ENCODE measurements at places on chromosomes 3 and 15.
A peak's percentile ranks its signal among the peaks of the same experiment; 100 is the strongest.

GRCh38 chr15:47384776-47385175, 332.5 kb upstream of the SEMA6D start:
- DNase-seq = no peak

GRCh38 chr3:17874636-17875035, 132.2 kb upstream of the TBC1D5 start:
- no peak for DNase-seq

GRCh38 chr3:103337179-103337845, 902.5 kb downstream of the ZPLD1 start:
- no peak for DNase-seq

GRCh38 chr3:8962226-8962861, 928 bp downstream of the RAD18 start:
- no peak for DNase-seq

DNA sequence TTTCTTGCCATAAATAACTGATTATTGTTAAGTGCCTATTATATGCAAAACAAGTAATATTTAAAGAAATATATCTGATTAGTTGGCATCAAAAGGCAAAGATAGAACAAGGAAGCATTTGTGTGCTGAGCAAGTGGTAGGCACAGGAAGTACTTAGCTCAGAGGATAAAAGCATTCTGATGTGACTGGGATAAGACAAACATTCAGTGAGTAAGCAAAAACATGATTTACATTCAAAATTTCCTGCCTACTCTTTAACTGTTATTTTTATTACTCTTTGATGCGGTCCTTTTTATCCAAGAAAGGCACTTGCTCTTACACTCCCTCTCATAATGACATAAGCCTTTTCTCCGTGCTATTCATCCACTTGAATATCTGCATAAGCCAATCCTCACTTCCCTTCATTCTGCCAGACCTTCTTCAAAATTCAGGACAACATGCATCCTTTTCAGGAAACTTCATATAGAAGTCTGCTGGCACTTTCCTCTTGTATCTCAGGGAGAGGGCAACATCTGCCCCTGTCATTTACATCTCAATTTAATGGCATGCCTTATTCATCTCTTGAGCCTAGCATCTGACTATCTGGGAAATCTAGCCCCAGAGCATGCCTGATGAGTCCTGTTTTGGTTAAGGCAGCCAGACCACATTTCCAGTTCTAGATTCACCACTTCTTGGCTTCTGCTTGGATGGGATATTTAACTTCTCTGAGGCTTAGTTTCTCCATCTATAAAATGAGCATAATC, 478.2 kb upstream of the ROBO2 start:
- DNase-seq = no peak

DNA sequence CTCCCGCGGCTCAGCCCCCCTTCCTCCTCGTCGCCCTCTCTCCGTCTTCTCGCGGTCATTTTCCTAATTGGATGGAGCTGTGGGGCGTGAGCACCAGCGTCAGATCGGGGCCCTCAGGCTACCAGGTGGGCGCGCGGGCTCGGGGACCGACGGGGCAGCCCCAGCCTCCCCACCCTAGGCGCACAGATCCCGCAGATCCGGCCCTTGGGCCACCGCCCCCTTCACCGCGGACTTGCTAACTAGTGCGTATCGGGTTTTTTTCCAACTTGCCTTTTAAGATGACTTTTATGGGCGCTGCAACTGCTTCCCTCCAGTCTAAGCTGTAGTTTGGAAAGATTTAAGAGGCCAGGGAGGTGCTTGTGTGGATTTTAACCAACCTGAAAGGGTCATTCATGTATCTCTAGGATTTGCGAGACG, 1.3 kb downstream of the ZNF710 start:
- peak; percentile 44 for DNase-seq

GRCh38 chr3:101758224-101758623, 20.8 kb upstream of the NXPE3 start:
- DNase-seq = no peak

DNA sequence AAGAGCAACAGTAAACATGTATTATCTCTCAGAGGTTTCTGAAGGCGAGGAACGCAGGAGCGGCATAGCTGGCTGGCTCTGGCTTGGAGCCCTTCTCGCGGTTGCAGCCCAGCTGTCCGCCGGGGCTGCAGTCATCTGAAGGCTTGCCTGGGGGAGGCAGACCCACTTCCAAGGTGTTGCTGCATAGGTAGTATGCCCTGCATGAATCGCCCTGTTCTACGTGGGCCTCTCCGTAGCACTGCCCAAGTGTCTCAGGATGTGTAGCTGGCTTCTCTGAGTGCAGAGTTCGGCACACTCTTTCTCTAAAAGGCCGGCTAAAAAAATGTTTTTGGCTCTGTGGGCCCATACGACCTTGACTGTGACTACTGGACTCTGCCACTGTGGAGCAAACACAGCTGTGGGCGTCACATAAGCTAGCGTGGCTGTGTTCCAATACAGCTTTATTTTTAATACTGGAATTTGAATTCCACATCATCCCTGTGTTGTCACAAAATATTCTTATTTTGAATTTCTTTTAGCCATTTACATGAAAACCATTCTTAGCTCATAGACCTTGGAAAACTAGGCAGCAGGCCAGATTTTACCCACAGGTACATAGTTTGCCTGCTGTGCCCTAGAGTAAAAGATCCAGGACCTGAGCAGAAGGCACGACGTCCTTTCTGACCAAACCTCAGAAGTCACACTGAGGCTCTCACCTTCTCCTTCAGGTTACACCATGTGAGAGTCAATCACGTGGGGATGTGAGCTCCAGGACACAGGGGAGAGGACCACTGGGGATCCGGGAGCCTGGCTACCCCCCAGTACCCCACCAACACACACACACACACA, 55.9 kb downstream of the PGPEP1L start:
- DNase-seq = no peak

GRCh38 chr3:126540342-126540849, 16.4 kb downstream of the CHST13 start:
- DNase-seq = peak; percentile 11

DNA sequence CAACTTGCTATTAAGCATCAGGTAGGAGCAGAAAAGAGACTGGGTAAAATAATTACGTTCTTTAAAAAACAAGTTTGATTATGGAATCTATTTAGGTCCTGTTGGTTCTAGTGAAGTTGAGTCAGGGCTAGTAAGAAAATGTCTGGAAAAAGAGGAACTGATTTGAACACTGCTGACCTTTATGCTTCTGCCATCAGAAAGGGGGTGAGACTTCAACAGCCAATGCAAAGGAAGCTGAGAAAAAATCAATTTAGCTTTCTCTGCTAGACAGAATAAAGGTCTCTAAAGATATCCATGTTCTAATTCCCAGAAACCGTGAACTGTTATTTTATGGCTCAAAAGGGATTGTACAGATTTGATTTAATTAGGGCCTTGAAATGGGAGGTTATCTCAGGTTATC, 157.5 kb downstream of the ROBO2 start:
- DNase-seq = no peak

- DNase-seq = peak; percentile 40
Observed at GRCh38 chr3:179179979-179180759, 32.0 kb downstream of the PIK3CA start.

GRCh38 chr3:154952553-154952952, 127.6 kb upstream of the MME start:
- DNase-seq = no peak

DNA sequence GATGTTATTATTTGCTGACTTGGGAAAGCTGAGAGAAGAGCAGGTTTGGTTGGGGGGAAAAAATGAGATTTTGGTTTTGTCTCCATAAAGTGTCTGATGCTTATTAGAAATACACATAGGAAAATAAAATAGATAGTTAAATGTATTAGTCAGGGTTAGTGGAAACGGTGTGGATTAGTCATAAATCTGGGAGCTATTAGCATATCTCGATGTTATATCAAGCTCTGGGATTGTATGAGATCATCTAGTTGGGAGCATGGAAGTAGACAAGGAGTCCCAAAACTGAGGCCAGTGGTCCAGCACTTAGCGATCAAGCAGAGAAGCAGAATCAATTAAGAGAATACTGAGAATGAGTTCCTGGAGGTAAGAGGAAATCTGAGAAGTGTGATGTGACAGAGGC, 845.5 kb downstream of the ROBO2 start:
- DNase-seq = no peak

GRCh38 chr3:62951037-62951613, 75.9 kb upstream of the CADPS start:
- DNase-seq = no peak

DNA sequence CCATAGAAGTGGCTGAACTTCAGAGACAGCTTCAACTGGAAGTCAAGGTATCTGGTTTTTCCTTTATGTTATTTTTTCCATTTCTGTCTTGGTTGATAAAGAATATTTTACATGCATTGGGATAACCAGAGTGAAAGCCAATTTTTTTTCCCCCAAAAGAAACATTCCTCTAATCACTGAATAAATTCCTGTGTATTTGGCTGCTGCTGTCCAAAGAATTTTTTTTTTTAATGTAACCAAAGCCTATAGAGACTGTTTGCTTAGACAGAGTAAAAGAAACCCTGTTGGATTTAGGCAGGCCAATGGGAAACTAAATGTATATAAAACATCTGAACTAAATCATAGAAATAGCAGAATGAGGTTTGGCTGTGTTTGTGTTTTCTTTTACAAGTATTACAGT, 75.2 kb downstream of the CGNL1 start:
- no peak for DNase-seq

DNA sequence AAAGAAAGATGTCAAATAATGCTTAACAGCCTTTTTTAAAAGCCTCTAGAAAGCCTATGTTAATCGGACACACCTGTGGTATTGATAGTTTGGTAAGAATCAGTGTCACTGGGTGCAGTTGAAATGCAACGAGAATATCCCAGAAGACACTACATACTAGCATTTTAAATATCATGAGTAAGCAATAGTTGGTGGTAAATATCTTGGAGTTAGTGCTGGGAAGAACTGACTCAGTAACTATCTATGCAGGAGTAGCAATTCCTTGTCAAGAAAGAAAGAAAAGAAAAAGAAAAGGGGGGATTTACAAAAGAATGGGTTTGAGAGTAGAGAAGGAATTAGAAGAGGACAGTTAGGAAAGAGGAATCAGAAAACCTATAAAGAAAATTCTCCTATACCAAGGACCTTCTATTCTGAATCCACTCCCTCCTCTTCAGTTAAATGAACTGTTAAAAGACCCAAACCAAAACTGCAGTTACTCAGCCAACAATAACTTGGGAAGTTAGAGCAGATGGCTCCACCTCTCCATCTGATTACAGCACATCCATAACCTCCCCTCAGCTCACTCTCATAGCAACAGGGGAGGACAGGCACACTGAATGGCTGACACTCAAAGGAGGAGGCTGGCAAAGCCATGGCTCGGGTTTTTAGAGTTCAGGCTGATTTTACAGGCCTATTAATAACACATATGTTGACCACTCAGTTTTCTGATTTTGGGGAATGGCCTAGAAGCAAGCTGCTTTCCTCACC, 207.6 kb upstream of the MDFIC2 start:
- no peak for DNase-seq

GRCh38 chr15:88714782-88715372, 76.1 kb downstream of the ISG20 start:
- no peak for DNase-seq

DNA sequence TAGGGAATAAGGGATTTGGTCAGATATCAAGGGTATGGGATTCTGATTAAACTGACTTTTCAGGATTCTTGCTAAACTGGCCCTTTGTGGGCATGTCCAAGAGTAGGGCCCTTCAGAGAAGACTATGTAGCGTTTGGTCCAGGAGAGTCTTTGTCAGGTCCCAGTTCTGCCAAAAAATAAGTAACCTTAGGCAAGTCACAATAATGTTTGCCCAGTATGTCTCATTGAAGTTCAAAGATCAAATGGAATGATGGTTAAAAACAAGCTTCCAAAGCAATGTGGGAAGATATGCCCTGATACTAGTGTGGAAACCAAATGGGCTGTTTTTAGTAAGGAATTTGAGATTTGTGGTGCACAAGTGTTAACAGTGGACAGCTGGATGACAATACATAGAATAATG, 454.4 kb downstream of the WDR72 start:
- DNase-seq = no peak

GRCh38 chr3:25664812-25665314, at the start of gene TOP2B:
TSS of gene TOP2B (minus strand) at chr3:25664907. CDS start at chr3:25664297, 610 bp downstream.
- DNase-seq = peak; percentile 98

DNA sequence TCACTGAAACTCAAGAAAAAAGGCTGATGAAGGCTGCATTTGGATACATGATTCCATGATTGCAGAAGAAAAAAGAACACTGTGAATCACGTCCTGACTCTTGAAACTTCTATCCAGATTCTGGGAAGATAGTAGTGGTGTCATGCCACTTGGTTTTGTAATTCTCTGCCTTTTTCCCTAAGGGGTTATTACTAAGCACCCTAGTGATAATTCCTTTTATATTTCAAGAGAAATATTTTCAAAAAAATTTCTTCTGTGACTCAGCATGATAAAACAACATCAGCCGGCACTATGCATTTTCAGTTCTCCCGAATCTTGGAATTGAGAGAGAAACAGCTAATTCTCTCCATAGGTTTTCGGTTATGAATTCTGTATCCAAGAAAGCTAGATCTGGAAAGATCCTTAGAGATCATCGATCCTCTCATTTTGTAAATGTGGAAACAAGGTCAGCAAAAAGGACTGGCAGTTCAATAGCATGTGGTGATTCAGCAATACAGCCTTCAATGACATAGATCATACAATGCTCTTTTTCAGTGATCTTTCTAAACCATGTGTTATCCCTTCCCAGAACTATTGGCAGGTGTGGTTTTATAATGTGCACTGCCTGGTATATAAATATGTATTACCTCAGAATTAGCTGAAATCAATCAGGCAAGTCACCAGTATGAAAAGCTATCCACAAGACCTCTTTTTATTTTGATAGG, 42.6 kb upstream of the TP63 start:
- DNase-seq = no peak

DNA sequence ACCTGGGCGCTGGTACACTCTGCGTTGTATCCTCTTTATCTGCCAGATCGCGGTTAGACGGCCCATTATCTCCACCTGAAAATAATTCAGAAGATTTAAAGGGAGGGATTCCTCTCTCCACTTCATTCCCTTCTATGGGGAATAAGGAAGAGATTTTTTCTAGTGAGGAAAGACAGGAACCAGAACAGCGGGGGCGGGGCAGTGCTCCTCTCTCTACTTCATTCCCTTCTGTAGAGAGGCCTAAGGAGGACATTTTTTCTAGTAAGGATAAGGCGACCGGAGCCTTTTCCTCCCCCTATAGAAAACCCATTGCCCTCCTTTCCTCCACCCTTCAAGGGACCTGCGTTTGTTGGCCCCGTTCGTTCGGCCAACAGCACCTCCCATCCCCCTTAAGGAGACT, 8.3 kb upstream of the LIPH start:
- no peak for DNase-seq

GRCh38 chr3:32643354-32643753, 41.6 kb upstream of the CNOT10 start:
- DNase-seq = no peak
